ENCODE measurements at places on chromosomes 2 and 18.

DNA sequence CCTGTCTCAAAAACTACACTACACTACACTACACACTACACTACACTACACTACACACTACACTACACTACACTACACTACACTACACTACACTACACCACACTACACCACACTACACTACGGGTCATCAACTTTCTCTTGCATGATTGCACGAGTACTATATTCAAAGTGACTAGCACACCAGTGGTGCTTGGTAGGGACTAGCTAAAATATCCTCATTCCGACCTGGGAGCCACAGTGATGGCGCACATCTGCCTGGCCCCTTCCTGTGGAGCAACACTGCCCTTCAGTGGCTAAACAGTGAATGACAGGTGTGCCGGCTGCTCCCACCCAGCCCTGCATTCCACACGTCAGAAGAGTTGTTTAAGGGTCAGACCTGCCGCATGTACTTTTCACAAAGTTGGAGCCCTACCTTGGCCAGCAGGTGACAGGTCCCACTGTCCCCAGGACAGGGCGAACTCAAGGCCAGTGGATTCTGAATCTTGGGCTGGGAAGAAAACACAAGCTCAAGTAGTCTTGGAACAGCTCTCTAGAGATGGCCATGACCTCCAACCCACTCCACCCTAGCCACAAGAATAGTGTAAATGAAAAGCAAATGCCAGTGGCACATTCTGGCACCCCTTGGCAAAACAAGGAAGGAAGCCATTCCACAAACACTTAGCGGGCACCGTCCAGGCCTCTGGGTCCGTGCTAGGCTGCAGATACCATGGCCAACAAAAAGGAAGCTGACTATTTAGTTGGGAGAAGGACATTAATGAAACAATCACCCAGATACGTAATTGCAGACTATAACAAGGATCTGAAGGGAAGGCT lies 79.7 kb upstream of the MSH2 start:
- DNase-seq: peak; percentile 46

DNA sequence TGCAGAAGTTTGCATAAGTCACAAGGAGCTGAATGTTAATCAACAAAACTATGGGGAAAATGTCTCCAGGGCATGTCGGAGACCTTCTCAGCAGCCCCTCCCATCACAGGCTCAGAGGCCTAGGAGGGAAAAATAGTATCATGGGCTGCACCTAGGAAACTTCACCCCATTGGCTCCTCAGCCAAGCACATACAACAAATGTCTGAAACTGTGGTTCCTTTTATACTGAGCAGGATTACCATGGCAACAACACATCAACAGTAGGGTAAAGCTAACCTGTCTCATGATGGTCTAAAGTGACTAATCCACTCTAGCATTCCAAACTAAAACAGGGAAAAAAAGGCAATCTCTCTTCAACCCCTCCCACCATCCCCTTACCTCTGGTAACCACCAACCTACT lies 3.2 kb upstream of the NEMP2 start:
- no peak for DNase-seq

DNA sequence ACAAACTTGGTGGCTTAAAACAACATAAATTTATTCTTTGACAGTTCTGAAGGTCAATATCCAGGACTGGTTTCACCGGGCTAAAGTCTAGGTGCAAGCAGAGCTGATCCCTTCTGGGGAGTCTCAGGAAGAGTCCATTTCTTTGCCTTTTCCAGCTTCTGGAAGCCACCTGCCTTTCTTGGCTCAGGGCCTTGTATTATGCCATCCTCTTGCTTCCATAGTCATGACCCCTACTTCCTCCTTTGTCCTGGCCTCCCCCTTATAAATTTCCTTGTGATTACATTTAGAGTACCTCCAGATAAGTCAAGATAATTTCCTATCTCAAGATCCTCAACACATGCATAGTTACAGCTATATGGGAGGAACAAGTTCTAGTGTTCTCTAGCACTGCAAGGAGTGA lies 1089.5 kb downstream of the LRP1B start:
- no peak for DNase-seq

DNA sequence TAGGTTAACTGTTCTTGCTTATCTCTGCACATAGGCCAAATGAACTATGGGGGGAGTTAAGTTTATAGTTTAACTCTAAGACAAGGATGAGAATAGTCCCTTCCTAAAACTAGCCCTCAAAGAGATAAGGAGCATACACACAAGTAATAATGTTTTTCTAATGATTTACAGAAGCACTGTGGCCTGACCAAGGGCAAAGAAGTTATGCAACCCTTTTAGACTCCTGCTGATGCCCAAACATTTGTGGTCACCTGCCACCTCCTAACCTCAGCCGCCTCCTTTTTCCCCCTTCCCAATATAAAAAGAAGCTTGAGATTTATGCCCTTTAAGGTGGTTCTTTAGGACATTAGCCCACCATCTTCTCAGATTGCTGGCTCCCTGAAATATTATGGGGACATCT lies 357.7 kb downstream of the ALK start:
- DNase-seq: no peak

GRCh38 chr2:96665083-96665569 lies 22.6 kb downstream of the FER1L5 start:
- DNase-seq: no peak

DNA sequence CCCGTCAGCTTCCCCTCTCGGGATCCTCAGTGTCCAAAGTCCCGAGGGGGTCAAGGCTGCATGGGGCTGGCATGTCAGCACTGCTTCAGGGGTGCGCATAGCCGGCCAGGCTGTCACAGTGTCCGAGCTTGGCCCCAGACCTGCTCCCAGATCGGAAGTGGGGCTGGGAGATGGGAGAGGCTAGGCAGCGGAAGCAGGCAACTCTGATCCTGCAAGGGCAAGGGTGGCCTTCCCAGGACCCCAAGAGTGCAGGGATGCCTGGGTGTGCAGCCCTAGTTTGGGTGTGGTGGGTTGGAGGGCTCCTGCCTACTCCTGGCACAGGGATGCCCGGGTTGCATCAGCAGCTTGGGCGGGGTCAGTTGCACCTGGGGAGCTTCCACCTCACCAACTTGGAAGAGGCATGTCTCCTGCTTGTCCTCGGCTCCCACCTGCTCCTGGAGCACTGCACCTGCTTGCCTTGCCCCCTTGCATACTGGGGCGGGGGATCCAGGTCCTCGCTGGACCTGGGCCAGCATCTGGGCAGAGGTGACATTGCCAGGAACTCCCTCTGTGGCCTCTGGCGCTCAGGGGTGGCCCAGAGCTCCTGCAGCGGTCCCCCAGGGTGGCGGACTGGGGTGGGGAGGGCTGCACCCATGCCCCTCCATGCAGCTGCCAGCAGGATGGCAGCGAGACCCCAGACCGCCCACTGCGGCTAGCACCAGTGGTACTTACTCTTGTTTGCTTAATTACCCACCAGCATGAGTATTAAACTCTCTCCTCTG lies 41.3 kb downstream of the CBLN2 start:
- DNase-seq: no peak

- DNase-seq: no peak
Measured at GRCh38 chr18:11665587-11665986, 23.5 kb upstream of the GNAL start.

DNA sequence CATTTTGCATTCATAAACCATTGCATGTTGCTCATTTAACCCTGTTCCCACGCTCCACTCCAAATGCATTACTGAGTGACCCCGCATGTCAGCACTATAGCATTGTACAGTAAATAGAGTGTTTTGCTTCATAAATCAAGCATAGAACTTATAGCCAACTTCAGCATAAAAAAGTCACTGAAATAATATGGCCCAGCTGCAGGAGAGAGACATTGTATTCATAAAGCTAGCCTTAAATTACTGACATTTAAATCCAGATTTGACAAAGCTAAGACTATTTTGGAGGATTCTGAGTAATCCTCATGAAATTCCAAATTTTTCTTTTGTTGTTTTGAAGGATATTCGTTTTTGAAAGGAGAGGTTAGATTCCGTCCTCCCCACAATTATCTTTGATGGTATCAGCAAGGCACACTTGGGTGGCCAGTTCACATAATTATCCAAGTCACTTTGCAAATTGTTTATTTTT lies 320.9 kb upstream of the TCF4 start:
- DNase-seq: no peak

- no peak for DNase-seq
Measured at GRCh38 chr2:160862226-160862625, 298.0 kb upstream of the TANK start.

GRCh38 chr2:143802242-143802641 lies 673.0 kb downstream of the ARHGAP15 start:
- DNase-seq: no peak

DNA sequence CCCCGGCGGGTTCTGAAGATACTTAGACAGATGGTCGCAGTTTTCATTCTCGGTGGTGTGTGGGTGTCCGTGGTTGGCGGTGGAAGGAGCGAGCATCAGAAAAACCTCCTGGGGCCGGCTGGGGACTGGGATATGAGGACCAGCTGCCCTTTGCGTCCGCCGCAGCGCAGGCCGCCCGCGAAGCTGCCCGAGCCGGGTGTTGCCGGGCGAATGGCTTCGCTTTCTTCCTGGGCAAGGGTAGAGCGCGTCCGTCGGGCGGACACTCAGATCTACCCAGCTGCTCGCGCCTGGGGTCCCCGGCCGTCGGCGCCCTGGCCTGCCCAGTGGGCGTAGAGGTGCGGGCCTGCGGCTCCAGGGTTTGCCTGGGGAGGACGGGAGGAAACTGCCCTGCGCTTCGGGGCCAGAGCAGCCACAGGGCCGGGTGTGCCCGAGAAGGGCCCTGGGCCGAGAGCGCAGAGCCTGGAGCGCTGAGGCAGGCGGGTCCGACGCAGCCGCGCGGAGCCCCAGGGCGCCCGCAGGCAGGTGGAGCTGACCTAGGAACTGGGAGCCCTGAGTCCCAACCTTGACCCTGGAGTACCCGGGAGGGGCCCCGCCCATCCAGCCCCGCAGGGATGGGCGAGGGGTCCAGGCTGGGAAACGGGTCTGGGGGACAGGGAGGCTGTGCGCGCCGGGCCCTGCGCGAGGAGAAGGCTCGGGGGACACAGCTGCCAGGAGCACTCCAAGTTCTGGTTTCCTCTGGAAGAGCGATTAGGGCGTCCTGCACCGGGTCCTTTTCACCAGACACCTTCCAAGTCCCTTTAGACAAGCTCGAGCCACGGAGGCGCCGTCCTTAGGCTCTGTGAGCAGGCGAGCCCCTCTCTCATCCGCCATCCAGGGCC lies 1.3 kb downstream of the TWIST2 start:
- DNase-seq: no peak
